Activated naive CD4-positive, alpha-beta T cell treated with anti-CD3 and anti-CD28 coated beads, Interleukin-2, amount 50 U/mL, for 72 hours (primary cell): ENCODE measurements at places on chromosomes 4 and X. TPM values are rescaled to one million over a fixed set of nuclear protein-coding genes. Genes with fewer than 3 reads are reported as not detected.

OTC gene
- total RNA-seq = not detected

ADGRL3 gene
- total RNA-seq = not detected

F11 gene
- total RNA-seq = not detected

FAM53A gene
- 5.4 TPM for total RNA-seq

COX7B2 gene
- total RNA-seq = not detected

FRAS1 gene
- total RNA-seq = 0.06 TPM

HTN3 gene
- total RNA-seq = not detected

DNA sequence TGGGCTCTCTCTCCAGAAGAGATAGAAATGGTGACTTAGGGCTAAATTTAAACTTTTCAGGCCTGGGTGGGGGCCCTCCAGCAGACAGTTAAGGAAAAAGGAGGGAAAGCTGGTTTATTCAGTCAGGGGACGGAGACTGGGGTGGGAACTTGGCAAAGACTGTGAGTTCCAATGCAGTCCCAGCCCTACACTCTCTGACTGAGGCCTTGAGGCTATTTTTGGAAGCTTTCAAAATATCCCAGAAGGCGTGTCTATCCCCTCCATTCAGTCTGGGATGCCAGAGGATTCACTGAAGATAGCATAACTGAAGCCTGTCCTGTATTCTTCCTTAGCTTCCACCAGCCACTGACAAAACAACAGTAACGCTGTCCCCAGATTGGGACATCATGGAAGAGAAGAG lies 32.1 kb upstream of the MSN start:
- DNase-seq = no peak

DNA sequence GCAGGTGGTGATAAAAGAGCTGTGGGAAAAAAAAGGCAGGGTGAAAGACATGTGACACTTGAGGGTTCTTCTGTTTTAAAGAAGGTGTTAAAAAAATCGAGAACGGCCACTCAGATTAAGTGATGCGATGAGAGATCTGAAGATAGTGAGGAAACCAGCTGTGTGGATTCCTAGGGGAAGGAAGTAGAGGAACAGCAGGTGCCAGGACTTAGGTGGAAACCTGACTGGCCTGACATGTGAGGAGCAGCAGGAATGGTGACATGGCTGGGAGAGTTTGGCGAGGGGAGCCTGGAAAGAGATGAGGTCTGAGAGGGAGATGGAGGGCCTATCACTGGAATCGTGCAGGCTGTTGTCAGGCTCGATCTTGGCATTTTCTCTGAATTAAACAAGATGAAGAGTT lies 55.5 kb downstream of the BMPR1B start:
- DNase-seq = no peak

DNA sequence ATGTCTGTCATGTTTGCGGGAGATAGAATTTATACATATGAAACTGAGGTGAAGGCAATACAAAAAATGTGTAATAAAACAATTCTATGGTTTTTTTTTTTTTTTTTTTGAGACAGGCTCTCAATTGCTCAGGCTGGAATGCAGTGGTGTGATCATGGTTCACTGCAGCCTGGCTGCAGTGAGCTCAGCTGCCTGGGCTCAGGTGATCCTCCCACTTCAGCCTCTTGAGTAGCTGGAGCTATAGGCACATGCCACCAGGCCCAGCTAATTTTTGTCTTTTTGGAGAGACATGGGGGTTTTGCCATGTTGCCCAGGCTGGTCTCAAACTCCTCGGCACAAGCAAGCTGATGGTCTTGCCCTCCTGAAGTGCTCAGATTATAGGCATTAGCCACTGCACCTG lies 10.1 kb downstream of the RADX start:
- no peak for DNase-seq

DNA sequence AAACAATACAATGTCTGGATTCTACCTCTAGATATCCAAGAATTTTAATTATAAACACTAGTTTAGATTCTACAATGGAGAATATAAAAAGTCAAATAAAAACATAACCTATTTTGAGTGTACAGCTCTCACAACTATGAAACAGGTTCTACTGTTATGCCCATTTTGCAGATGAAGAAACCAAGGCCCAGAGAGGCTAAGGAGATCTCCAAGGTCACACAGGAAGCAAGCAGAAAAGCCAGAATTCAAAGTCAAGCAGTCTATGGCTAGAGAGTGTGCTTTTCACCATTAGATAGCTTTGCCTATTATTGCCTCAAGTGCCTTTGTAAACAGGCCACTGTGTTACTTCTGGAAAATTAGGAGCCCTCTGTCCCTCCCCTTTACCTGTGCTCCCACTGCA lies 7.3 kb downstream of the TAPT1 start:
- DNase-seq = no peak

DNA sequence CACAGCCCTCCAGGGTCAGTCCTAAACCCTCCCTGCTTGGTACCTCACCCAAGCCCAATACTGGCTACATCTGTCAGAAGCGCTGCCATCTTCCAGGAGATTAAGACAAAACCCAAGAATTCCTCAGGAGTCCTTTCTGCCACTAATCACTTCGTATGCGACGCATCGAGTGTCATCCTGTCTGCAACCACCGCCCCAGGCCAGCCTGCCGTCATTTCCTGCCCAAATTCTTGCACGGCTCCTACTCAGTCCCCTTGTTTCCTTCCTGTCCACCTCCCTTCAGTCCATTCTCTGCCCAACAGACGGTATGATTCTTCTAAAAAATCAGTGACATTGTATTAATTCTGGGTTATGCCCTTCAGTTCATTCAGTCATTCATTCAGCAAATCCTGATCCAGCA lies 113.6 kb downstream of the NFKB1 start:
- DNase-seq = no peak

DNA sequence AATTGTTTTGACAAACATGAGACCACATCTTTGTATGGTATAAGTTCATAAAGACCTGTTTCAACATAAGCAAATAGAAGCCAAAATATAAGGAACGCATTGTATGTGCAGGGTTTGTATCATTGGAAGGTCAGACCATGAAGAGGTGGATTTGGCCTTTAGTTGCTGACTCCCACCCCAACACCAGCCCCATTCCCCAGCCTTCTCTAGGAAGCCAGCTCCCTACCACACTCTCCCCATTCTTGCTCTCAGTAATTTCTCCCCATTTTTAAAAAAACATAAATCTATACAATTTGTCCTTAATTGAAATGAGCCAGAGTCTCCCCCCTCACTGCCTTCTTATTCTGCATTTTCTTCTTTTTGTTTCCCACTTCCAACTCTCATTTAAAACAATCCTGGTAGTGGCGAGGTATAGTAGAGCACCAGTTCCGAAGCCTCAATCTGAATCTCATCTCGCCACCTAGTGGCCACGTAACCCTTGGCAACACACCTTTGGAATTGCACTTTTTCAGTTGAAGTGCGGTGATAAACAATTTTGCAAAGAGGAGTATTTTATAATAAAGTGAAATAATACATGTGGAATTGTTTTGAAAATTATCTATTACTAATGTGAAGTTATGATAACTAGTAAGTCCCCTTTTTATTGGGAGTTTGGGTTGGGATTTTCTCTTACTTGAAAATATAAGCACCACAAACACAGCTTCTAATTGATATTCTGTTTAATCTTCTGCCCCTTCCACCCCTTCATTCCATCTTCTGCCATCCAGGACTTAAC lies 126.6 kb downstream of the ASB9 start:
- no peak for DNase-seq

DNA sequence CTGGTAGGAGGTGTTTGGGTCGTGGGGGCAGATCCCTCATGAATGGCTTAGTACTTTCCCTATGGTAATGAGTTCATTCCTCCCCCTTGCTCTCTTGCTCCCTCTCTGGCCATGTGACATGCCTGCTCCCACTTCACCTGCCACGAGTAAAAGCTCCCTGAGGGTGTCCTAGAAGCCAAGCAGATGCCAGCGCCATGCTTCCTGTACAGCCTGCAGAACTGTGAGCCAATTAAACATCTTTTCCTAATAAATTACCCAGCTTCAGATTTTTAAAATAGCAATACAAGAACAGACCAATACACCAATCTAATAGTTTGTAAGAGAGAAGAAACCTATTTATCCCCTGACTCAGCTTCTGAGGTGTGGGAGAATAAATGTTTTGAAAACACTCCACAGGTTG lies 60.5 kb downstream of the FGFBP1 start:
- no peak for DNase-seq

- DNase-seq = no peak
Measured at GRCh38 chr4:49044270-49044669, 58.2 kb downstream of the CWH43 start.

DNA sequence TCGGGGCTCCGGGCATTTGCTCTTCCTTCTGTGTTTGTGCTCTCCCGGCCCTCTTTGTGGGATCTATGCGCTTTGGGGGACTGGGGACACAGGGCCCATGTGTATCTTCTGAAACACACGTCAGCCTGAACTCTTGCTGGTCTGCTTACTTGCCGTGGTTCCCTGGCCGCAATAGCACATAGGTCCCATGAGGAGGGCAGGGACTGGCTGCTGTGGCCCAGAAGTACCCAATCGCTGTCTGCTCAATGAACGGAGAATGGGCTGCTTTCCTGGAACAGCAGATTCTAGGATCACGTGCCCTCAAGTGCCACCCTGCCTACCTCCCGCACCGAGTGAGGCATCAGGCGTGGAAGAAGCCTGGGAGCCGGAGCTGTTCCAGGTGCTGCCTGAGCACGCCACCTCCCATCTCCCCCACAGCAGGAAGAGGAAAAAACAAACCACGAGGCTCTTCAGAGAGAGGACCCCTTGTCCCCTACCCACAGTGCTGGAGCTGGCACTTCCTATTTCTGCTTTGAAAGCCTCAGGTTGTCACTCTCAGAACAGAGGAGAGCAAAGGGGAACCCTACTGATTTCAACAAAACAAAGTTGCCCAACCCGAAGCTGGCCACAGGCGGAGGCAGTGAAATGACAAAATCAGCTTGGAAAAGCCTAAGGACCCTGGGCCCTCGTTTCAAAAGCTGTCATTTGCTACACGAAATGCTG lies 3.8 kb downstream of the G6PD start:
- DNase-seq = no peak

DNA sequence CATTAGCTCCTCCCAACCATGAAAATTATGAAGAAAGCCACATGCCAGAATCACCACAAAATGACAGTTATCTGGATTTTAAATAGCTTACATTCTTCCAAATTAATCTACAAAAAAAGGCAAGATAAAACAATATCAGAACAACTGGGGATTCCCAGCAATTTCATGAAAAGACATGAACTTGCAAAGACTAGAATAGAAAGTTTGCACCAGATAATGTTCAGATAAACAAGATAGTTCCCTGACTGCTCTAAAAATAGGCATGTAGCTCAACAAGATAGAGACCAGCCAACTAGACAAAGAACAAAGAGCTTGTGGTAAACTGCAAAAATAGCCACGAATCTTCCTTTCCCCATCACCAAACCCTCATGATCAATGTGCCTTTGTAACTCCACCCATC lies 30.3 kb upstream of the DDX53 start:
- DNase-seq = no peak

DNA sequence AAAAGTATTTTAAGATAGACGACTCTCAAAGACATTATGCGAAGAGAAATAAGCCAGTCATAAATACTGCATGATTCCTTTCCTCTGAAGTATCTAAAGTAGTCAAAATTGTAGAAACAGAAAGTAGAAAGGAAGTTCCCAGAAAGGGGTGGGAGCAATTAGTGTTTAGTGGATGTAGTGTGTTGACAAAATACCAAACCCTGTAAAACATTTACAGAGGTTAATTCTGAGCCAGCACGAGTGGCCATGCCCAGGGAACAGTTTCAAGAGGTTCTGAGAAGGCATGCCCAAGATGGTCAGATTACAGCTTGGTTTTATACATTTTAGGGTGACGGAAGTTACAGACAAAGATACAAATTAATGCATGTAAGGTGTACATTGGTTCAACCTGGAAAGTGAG lies 34.4 kb upstream of the SLC25A4 start:
- no peak for DNase-seq

DNA sequence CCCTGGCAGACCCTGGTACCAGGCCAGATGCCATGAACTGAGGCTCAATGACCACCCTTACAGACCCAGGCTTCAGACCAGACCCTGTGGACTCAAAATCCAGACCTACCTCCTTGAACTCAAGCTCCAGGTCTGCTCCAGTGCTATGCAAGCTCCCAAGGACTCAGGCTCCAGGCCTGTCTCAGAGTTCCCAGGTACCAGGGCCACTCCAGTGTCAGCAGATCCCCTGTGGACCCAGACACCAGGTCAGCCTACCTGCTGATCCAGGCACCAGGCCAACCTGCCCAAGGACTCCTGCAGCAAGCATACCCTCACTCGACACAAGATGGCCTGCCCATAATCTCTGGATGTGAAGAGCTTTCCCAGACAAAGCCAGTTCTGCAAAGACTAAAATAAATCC lies 44.7 kb upstream of the MAGED4 start:
- DNase-seq = no peak

DNA sequence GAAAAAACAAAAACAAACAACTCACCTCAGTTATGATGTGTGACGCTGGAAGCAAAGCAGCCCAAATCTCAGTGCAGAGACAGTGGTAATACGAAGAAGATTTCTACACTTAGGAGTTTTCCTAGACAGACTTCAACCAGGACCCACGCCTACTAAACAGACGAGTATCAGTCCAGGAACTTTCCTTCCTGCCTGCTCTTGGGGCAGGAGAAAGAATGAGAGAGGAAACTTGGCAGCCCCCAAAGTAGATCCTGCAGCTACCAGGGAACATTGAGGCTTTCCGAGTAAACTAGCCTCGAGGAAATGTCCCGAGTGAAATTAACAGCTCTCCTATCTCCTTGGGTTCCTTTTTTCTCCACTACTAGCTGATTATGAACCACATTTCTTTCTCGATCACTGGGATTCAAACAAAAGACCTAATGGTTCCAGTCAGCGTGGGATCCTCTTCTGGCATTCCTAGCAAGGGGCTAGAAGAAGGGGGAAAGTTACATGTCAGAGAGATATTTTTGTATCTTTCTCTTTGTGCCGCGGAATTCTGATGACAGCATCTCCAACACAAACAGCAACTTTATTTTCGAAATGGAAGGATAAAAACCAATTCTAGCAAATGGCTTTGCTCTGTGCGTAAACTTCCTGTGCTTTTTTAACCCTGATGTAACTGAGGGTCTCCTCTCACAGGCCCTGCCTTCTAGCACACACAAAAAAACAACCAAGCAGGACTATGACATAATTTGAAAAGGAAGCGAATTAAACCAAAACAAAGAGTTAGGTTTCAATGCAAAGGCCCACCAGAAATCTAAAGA lies 53.2 kb downstream of the PPM1K start:
- DNase-seq = no peak

DNA sequence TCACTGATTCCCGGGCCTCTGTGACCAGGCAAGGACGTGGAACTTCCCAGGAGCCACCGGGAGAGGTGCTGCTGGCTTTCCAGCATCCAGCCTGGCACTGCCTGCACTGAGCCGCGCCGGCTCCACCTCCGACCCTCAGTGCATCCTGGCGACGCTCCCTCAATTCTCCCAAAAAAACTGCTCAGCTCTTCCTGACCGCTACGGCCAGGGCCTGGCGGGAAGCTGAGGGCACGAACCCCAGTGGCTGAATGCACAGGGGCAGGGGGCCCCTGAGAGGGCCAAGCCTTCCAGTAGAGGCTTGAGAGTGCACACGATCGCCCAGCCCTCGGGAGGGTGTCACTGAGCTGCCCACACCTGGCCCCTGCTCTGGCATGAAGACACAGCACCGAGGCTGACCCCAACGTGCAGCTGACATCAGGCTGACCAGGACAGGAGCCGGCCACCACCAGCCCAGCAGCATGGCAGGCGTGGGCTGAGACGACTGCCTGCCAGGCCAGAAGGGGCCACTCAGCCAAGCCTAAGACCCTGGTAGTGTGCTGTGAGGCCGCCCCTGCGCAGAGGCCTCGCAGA lies 6.9 kb downstream of the CTBP1 start:
- no peak for DNase-seq
